ENCODE measurements at places on chromosomes 6 and 20.

DNA sequence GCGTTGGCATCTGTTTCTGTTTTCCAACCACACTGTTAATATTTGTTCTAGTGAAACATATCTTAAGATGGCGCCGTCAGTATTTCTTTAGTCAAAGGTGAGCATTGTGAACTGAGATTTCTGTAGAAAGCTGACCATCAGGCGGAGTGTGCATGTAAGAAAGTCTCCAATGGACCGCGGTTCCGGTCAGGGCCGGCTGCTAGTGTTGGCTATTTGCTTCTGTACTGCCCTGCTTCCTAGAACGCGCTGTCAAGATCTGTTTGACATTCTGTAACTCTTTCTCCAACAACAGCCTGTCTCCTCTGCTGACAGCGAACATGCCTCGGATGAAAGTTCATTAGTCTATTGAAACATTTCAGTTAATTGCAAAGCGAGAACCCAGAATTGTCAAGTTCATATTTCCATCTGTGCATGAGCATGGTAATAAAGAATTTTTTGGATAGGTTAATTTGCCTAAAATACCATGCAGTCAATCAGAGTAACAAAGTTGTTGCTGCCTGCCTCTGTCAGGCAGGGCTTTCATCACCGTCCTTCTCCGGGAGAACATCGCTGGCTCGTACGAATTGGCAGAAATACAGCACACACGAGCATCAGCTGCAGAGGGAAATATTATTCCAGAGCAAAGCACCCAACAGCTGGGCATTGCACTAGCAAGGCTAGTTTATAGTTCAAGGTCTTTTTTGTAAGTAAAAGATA lies 369.1 kb downstream of the CDH4 start:
- no peak for DNase-seq

GRCh38 chr20:55266361-55266760 lies 739.0 kb downstream of the CBLN4 start:
- DNase-seq = no peak

DNA sequence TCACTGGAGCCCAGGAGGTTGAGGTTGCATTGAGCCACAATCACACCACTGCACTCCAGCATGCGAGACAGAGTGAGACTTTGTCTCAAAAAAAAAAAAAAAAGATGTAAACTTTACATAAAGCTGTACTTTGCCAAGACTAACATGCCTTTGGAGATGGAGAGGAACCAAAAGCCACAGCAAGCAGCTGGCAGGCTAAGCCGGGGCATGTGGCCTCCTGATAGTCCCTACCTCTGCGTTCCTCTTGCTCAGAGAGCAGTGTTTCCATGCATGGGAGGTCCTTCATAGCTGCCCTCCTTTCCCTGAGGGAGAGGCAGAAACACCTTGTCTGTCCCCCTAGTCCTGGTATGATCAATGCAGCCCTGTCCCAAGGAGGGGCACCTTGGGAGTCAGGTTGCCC lies 35.2 kb downstream of the SPATA2 start:
- no peak for DNase-seq

- DNase-seq = no peak
Observed at GRCh38 chr20:64093013-64093503, 8.9 kb upstream of the LKAAEAR1 start.

GRCh38 chr6:1372690-1373089 lies 16.7 kb upstream of the FOXF2 start:
- no peak for DNase-seq

DNA sequence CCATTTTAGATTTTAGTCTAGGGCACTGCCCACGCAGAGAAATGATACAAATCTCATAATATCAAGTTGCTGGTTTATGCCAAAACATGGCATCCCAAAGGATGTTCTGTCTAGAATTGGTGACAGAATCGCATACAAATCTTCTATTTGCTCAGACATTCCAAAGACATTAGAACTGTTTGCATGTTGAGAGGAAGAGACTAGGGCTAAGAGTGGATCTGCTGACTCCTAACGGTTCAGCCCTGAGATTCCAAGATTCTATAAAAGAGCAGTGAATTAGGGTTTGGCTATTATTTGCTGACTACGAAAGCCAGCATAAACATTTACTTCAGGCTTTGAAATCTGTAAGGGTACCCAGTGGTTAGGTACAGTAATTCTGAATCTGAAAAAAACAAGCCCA lies 3.6 kb downstream of the EPB41L2 start:
- DNase-seq = no peak

- no peak for DNase-seq
Observed at GRCh38 chr6:16639684-16640480, 121.4 kb downstream of the ATXN1 start.

- DNase-seq = no peak
Observed at GRCh38 chr6:35776364-35777215, at the start of gene CLPSL2. Gene CLPSL2, plus strand, starts transcription at chr6:35776598. Its CDS starts 21 bp downstream, at chr6:35776619.

Measured in NAMALWA (cell line).